Pancreas (tissue), 10 donors: ENCODE measurements at places on chromosomes 3 and 15. TPM values are rescaled to one million over a fixed set of nuclear protein-coding genes. Genes with fewer than 3 reads are reported as not detected.

Gene SENP8
- 0.49 TPM for polyA plus RNA-seq

Gene ZNF385D
- polyA plus RNA-seq: 1.3 TPM

Gene TMEM89
- polyA plus RNA-seq: not detected

Gene LIPH
- polyA plus RNA-seq: 4.6 TPM

Gene SERINC4
- polyA plus RNA-seq: 0.23 TPM

Gene FETUB
- not detected for polyA plus RNA-seq

Gene CHRNA3
- 1.0 TPM for polyA plus RNA-seq

Gene FBXO40
- polyA plus RNA-seq: not detected

Gene GOLGA8O
- 1.0 TPM for polyA plus RNA-seq

Gene ULK4
- polyA plus RNA-seq: 2.3 TPM

Gene HES1
- polyA plus RNA-seq: 68.5 TPM

Gene CIP2A
- 0.19 TPM for polyA plus RNA-seq

Gene DPPA2
- not detected for polyA plus RNA-seq

Gene PP2D1
- not detected for polyA plus RNA-seq

Gene AGBL1
- polyA plus RNA-seq: not detected

Gene MUSTN1
- polyA plus RNA-seq: 35.2 TPM

Gene CBLB
- 9.5 TPM for polyA plus RNA-seq

Gene NR1I2
- 0.26 TPM for polyA plus RNA-seq

Gene P2RY1
- polyA plus RNA-seq: 2.9 TPM

Gene POC1A
- 0.80 TPM for polyA plus RNA-seq

Gene C3orf49
- not detected for polyA plus RNA-seq

Gene CLCN2
- polyA plus RNA-seq: 25.5 TPM

Gene TRANK1
- polyA plus RNA-seq: 1.7 TPM

Gene WDR93
- polyA plus RNA-seq: 0.92 TPM

Gene TM6SF1
- polyA plus RNA-seq: 0.87 TPM

Gene DUOXA2
- not detected for polyA plus RNA-seq

Gene MKRN2OS
- polyA plus RNA-seq: 3.2 TPM

Gene ADAMTS9
- 34.7 TPM for polyA plus RNA-seq

Gene BFSP2
- not detected for polyA plus RNA-seq

Gene SLC30A4
- polyA plus RNA-seq: 0.80 TPM

Gene GPR87
- not detected for polyA plus RNA-seq

Gene ROPN1
- not detected for polyA plus RNA-seq

Gene VEPH1
- polyA plus RNA-seq: 12.2 TPM

Gene RLBP1
- polyA plus RNA-seq: 0.19 TPM

Gene PRRT3
- polyA plus RNA-seq: 5.1 TPM

Gene ACKR4
- polyA plus RNA-seq: 0.70 TPM

Gene SLC22A14
- polyA plus RNA-seq: 0.35 TPM

Gene ALPK3
- polyA plus RNA-seq: 8.1 TPM
